ENCODE measurements at places on chromosomes 16 and 17.

- DNase-seq, result no peak
Measured at GRCh38 chr16:10993649-10994048, 49.3 kb downstream of the CLEC16A start.

- DNase-seq, result no peak
Measured at GRCh38 chr16:27430923-27431484, 29.0 kb downstream of the IL21R start.

DNA sequence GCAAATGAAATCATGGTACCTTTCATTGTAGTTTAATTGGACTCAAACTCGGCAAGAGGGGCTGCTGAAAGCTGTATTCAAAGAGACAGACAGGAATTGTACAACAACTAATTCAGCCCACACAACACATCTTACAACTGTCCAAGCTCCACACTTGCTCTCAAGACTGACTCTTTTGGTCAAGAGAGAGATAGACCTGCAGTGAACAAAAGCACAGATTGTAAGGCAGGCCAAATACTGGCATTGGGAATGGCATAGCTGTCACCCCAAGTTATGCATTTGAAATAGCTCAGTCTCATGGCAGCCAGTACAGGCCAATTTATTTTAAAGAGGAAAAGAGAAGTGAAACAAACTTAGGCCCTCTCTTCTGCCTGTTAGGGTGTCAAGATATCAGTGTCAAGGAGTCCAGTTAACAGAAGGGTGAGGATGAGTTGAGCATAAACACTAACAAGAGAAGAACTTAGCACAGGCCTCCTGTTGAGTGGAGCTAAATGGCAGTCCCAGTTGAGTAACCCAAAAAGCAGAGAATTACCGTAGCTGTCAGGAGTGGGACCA, 215.7 kb downstream of the IRX3 start:
- no peak for DNase-seq

- DNase-seq, result no peak
Measured at GRCh38 chr16:89198417-89199240, 1.7 kb downstream of the SLC22A31 start.

DNA sequence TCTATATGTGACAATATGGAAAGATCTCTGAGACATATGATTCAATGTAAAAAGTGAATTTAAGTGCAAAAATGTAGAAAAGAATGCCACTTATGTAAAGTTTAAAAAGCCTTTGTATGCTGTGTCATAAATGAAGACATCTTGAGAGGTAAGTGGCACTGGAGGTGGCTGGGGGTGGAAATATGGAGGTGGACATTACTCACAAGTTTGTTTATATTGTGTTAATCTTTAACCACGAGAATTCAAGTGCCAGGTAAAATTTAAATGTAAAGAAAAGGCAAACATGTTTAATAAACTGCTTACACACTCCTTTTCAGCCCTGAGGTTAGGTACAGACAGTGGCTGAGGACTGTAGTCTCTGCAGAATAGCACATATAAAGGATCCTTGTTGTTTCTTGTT, 235.1 kb downstream of the ABCC12 start:
- DNase-seq, result no peak

- DNase-seq, result no peak
Measured at GRCh38 chr17:8062807-8063483, 24.1 kb downstream of the ALOX15B start.

GRCh38 chr17:855569-855968, 73.4 kb downstream of the MRM3 start:
- DNase-seq, result no peak

GRCh38 chr17:40560592-40561293, 4.5 kb downstream of the CCR7 start:
- no peak for DNase-seq

DNA sequence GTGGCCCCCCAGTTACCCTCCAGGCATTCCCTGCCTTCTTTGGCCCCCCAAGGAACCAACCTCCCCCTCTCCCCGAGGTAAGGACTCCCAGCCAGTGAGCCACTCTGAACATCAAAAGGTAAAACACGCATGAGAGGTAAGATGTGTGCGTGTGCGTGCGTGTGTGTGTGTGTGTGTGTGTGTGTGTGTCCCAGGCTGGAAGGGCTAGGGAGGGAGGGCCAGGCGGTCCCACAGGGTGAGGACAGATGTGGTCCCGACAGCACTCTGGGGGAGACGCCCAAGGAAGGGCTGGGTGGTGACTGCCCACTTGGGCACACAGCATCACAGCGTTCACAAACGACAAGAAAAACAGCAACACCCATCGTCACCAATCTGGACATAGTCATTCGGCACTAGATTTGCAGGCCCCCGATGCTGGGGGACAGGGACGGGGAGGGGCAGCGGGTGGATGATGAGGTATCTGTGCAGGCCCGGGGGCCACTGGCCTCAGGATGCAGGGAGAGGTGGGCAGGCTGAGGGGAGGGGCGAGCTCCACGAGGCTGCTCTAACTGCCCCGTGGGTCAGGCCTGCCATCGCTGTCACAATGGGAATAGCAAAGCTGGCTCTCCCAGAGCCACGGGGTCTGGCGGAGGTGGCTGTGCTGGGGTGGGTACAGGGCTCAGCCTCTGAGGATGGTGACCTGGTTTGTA, 16.3 kb downstream of the MNT start:
- no peak for DNase-seq

GRCh38 chr17:78745407-78746088, 36.5 kb downstream of the CYTH1 start:
- DNase-seq, result no peak

- no peak for DNase-seq
Measured at GRCh38 chr17:10368561-10368960, 4.2 kb downstream of the MYH13 start.

GRCh38 chr17:58680038-58680369, 11.8 kb downstream of the TEX14 start:
- no peak for DNase-seq

GRCh38 chr17:72121164-72122009, 567 bp downstream of the SOX9 start:
- peak; percentile 50 for DNase-seq

GRCh38 chr16:1163567-1164055, 10.7 kb downstream of the CACNA1H start:
- no peak for DNase-seq

GRCh38 chr17:48026502-48027321, 10.9 kb downstream of the COPZ2 start:
- DNase-seq, result peak; percentile 86

GRCh38 chr16:14056970-14057369, 14.1 kb upstream of the MRTFB start:
- DNase-seq, result no peak

DNA sequence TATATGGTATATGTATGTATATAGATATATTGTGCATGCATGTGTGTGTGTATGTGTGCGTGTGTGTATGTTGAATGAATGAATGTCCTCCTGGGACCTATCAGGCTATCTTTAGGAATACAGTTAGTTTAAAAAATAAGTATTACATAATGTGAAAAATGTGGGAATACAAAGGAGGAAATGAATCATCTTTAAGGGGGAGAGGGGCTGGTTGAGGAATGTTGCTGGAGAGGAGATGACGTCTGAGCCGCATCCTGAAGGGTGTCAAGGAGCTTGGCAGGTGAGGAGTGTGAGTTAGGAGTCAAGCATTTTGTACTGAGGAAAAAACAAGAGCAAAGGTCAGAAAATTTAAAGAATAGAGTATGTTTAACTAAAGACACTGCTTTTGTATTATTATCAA, 62.4 kb upstream of the NLK start:
- no peak for DNase-seq

GRCh38 chr17:12666718-12667117, 1.0 kb downstream of the MYOCD start:
- DNase-seq, result no peak

DNA sequence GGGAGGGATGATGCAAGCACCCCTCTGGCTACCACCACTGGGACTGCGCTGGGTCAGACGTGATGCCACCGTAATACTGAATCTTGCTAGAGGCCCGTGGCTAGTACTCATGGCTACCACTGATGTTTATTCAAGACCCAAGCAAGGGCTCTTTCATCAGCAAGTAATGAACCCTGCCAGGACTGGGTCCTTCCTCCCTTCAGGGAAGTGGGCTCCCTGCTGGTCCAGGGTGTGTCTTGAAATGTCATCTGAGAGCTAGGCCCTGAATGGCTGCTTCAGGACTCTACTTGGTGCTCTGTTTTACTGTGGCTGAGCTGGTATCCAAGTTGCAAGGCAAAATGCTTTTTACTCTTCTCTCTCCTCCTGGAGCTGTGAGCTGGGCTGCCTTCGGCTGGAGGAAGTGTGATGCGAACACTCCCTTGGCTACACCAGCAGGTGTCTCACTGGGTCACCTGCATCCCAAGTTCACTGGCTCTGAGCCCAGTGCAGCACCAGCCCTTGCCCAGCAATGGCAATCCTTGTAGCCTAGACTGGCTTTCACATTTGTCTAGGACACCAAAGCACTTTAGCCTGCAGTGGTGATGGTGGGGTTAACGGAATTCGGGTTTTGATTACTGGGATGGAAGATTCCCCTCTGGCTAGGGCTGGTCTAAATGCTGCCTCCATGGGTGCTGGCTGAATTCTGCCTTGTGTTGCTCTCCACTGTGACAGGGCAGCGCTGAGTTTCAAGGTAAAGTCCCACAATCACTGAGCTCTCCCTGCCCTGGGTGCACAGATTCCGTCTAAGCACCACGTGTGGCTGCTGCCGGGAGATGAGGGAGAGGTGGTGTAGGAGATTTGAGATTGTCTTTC, 98.6 kb downstream of the USP22 start:
- DNase-seq, result peak; percentile 33

GRCh38 chr17:78289004-78289403, 57.6 kb downstream of the TMEM235 start:
- no peak for DNase-seq

DNA sequence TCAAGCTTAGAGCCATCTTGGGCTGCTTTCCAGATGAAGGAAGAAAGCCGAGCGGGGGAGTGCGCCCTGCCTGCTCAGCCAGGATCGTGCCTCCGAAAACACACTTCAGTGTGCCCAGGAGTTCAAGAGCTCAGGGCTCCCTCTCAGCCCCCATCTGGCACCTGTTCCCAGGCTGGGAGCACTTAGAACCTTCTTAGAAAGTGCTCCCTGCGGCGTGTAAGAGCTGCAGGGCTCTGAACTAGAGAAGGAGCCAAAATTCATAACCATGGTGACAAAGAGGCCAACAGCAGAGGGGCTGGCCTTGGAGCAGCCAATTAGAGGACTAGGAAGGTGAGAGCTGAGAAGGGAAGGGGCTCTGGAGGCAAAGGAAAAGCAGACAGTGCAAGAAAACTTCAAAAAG, 59.0 kb upstream of the TNRC6C start:
- DNase-seq, result no peak

DNA sequence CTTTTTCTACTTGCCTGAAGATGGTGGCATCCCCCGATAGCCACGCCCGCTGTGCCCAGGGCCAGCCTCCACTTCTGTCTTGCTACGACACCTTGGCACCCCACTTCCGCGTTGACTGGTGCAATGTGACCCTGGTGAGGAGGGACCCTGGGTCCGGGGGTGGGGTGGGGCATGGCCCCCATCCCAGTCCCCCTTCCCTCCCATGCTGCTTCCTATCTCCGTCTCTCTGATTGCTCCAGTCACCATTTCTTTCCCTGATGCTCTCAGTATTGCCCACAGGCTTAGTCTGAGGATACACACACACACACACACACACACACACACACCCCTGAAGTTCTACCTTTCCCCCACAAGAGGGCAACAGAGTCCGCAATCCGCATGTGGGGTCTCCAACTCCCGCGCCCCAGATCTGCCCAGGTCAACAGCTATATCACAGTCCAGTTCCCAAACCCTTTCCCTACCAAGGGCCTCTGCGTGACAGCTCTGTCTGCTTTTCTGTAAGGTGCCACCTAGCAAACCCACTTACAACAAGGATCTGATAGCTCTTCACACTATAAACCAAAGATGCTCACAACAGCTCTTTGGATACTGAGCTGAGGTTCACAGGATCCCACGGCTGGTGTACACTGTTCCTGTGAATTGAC, 3.4 kb downstream of the SGCA start:
- DNase-seq, result peak; percentile 75

- DNase-seq, result no peak
Measured at GRCh38 chr17:41434005-41434404, 6.8 kb downstream of the KRT38 start.

GRCh38 chr17:80163336-80163735, 6.5 kb upstream of the CARD14 start:
- DNase-seq, result no peak

- DNase-seq, result no peak
Measured at GRCh38 chr16:89798832-89799370, 17.5 kb downstream of the FANCA start.

- no peak for DNase-seq
Measured at GRCh38 chr17:44785921-44786320, 27.1 kb downstream of the ADAM11 start.

- DNase-seq, result peak; percentile 44
Measured at GRCh38 chr16:80948886-80949493, 57.7 kb downstream of the CMC2 start.

- no peak for DNase-seq
Measured at GRCh38 chr17:32370426-32370825, 20.5 kb downstream of the ZNF207 start.

DNA sequence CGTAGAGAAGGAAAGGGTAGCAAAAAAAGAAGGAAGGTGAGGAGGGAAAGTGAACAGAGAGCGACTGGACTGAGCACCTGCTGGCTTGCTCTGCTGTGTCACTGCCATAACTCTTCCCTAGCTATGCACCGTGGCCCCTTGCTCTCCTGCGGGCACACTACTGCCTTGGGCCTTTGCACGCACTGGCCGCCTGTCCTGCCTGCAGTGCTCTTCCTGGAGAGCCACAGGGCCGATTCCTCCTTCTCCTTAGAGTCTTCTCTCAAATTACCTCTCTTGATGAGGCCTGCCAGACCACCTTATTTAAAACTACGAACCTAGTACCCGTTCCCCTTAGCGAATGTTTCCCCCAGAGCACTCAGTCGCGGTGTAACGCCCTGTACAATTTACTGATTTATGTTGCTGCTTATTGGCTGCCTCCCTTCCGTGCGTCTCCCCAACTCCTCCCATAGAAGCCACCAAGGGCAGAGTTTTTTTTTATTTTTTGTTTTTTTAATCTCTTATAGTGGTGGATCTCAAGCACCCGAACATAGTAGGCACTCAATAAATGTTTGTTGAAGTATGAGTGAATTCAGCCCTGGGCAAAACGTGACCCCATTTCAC, 70.3 kb downstream of the RAI1 start:
- no peak for DNase-seq

DNA sequence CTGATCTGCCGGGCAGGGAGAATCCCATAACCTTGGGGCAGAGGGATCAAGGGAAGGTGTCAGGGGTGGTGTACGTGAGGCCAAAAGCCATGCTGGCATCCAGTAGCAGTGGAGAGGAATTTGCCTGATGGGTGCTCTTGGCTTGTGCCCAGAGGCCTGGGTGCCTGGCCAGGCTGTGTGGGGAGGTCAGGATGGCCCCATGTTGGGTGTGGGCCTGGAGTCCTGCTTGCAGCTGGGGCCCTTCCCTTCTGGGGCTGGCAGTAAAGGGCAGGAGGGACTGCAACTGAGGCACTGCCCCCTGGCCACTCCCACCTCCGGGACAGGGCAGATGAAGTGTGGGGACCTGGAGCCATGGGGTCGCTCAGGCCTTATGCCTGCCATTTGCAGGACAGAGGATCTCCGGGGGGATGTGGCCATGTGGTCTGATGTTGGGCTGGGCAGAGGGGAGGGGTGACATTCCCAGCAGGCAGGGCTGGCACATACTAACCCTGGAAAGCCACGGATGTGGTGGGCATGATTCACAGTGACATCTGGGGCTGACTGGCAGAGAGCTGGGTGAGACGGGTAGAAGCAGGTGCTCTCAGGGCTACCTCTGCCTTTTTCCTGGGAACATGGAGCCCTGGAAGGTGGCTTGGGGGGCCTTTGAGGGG, 3.5 kb downstream of the FMNL1 start:
- DNase-seq, result no peak

- no peak for DNase-seq
Measured at GRCh38 chr17:58379511-58379824, 27.5 kb upstream of the SUPT4H1 start.

Measured in HEK293T (cell line).